ENCODE measurements at places on chromosomes 5 and 9. TPM values are rescaled to one million over a fixed set of nuclear protein-coding genes. Genes with fewer than 3 reads are reported as not detected.

The PPP3R2 gene
- not detected for total RNA-seq

The RETREG1 gene
- 17.0 TPM for total RNA-seq

The SPATA9 gene
- not detected for total RNA-seq

The GADD45G gene
- 0.41 TPM for total RNA-seq

The CYFIP2 gene
- total RNA-seq = 99.9 TPM
